ENCODE measurements at places on chromosomes 2 and 18. TPM values are rescaled to one million over a fixed set of nuclear protein-coding genes. Genes with fewer than 3 reads are reported as not detected.

- DNase-seq: no peak
Observed at GRCh38 chr2:144249035-144249637, 270.8 kb downstream of the ZEB2 start.

DNA sequence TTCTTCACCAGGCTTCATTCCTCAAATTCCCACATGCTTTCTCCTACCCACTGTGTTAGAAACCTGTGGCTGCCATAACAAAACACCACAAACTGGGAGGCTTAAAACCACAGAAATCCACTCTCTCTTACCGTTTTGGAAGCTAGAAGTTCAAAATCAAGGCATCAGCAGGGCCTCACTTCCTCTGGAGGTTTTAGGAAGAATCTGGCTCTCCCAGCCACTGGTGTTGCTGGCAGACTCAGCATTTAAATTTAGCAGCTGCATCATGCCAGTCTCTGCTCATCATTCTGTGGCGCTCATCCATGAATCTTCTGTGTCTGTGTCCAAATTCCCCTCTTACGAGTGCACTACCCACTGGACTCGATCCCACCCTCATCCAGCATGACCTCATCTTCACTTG, 248.5 kb downstream of the ZNF516 start:
- no peak for DNase-seq

DNA sequence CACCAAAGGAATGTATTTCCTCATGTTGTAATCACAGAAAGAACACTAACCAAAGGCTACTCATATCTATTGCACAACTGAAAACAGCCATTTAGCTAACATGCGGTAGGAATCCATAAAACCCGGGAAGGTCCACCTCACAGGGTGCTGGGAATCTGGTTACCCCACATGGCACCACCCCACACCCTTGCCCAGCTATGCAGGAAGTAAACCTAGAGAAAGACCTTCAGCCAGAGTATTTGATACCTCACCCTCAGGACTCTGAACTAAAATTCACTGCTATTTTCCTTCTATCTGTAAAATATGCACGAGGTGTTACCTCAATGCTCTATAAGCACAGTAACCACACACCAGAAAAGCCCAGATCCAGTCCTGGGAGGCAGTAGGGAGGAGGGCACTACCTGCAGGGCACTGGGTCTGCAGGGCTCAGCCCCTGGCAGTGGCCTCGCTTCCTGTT, 45.8 kb downstream of the PTPN2 start:
- DNase-seq: no peak

The STPG4 gene
- total RNA-seq: 0.44 TPM

GRCh38 chr2:126241001-126241400, 415.0 kb upstream of the GYPC start:
- DNase-seq: no peak

- DNase-seq: no peak
Observed at GRCh38 chr2:234911271-234911670, 40.5 kb upstream of the SH3BP4 start.

- no peak for DNase-seq
Observed at GRCh38 chr2:72442270-72442669, 294.6 kb upstream of the CYP26B1 start.

The RESP18 gene
- not detected for total RNA-seq

The MEP1B gene
- total RNA-seq: not detected

The DPP4 gene
- 116 TPM for total RNA-seq

- DNase-seq: no peak
Observed at GRCh38 chr2:173652767-173653431, 298.2 kb downstream of the CDCA7 start.

DNA sequence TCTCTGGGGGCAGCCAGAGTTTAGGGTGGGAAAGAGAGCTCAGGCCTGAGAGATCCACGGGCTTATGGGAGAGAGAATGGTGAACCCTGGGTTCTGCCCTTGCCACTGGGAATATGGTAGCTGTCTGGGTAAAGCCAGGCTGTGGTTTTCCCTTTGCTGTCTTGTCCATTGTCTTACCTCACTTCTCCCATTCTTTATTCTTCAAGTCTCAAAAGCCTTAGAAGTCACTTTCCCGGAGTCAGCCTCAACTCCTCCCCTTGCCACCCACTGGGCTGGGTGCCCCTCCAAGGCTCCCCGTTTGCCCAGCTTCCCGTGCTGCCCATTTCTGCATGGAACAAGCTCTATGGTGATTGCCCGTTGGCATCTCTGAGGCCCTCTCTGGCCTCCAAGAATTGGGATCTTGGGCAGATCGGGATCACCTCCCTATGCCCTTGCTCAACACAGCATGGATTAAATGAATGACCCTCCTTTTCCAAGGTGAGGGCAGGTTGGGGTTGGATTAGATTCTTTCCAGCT, 228.2 kb downstream of the HAUS1 start:
- no peak for DNase-seq

DNA sequence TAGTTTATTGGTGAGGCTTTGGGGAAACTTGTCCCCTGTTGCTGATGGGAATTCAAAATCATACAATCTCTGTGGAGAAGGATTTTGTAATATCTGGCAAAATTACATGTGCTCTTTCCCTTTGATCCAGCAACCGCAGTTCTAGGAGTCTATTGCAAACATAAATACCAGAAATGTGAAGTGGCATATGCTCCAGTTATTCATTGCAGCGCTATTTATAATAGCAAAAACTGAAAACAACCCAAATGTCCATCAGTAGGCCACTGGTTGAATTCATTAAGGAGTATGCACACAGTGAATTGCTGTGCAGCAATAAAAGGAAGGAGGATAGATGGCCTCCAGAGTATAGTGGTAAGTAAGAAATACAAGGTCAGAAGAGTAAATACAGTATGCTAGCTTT, 76.5 kb downstream of the HNRNPLL start:
- no peak for DNase-seq

The REL gene
- 22.3 TPM for total RNA-seq

GRCh38 chr18:72848503-72849237, 19.1 kb downstream of the NETO1 start:
- DNase-seq: no peak

The SCN7A gene
- not detected for total RNA-seq

DNA sequence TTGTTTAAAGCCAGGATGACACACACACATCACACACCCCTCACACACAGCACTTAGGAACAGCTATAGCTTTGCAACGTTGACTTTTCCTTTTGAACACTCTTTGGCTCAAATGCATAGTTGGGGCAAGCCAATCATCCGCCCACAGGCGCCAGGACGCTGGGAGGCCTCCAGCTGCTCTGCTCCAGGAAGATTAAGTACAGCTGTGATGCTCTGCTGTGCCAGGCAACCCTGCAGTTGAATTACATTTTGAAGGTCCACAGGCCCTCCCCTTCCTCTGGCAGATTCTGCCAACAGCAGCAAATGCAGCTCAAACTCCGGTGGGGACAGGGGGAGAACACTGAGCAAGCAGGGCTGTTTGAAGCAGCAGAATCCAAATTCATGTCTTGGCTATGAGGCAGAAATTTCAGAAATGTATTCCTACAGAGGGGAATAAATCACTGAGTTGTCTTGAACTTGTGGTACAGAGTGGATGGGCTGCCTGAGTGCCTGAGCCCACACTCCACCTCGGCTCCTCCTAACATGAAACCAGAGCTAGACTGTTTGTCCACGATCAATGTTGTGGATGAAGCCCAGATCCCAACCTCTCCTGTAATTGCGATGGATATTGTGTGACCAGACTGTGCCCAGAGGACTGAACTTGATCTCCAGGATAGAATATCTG, 86.5 kb upstream of the PPP1CB start:
- DNase-seq: no peak

The VWA3B gene
- not detected for total RNA-seq

The ZNF385B gene
- not detected for total RNA-seq

The KATNAL2 gene
- total RNA-seq: 1.0 TPM
